H1 (cell line): ENCODE measurements at places on chromosomes 12 and 14. TPM values are rescaled to one million over a fixed set of nuclear protein-coding genes. Genes with fewer than 3 reads are reported as not detected.

DNA sequence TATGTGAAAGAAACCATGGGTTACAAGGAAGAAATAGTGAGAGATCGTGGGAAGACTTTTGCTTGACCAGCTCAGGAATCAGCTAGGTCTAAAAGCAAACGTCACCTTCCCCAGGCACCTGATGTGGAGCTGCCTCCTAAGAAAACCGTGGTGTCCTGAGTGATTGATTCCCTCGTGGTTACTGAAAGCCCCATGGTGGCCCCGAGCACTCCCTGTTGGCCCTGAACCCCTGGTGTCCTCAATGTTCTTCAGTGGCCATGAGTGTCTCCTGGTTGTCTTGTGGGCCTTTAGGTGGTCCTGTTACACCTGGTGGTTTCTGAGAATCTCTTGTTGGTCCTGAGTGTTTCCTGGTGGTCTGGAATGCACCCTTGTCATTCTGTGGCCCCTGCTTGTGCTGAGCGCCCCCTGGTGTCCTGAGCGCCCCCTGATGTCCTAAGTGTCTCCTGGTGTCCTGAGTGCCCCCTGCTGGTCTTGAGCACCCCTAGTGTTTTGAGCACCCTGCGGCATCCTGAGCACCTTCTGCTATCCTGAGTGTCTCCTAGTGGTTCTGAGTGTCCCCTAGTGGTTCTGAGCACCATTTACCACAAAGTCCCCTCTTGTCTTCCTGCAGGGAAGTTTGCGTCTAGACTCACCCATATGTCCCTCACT lies 518.7 kb downstream of the TMEM121 start:
- peak; percentile 40 for DNase-seq

- no peak for DNase-seq
Observed at GRCh38 chr12:21308785-21309184, 25.9 kb downstream of the SLCO1A2 start.

DNA sequence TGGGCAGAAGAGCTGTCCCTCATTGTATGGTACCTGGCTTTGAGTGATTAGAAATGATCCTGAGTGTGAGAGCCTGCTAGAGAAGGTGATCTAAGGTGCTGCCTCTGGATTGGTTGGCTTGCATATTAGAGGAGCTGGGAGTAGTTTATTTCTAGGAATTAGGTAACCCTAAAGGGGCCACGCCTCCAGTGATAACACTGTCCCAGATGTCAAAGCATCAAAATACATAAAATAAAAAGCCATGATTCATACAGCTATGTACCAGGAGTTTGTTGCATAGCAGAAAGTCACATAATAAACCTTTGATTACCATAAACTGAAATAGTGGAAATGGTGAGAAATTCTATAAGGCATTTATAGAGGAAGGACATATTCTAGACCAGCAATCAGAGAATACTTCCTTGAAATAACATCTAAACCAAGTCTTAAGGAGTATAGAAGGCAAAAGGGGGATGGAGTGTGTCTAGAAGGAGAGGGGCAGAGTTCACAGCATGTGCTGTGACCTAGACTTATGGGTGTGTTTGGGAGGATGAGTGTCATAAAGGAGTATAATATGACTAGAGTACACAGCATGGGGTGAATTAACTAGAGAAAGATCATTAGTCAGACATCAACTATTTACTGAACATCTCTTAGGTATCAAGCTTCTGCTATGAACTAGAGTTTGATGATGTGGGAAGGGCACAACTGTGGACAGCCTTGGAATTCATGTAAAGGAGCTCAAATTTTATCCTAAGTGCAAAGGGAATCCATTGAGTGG lies 686.4 kb downstream of the GALC start:
- no peak for DNase-seq

BMAL2 gene
- 20.6 and 22.8 TPM in 2 replicates for total RNA-seq

DNA sequence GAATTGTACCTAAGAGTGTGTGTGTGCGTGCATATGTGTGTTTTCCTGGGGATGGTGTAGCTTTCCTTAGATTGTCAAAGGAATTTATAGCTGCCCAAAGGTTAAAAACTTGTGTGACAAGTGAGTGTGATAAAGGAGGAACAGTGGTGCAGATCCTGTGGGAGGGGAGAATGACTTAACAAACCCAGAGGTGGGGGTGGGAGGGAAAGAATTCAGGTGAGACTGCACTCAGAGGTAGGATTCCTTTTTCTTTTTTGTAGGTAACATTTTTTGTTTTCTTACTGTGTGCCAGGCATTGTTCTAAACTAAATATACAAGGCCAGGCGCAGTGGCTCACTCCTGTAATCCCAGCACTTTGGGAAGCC lies 45.3 kb upstream of the SINHCAF start:
- no peak for DNase-seq

NOVA1 gene
- total RNA-seq: 12.7 and 13.5 TPM in 2 replicates

- no peak for DNase-seq
Observed at GRCh38 chr12:88802096-88802706, 221.9 kb upstream of the KITLG start.

PAH gene
- 8.9 and 9.0 TPM in 2 replicates for total RNA-seq

- peak; percentile 89 for DNase-seq
Observed at GRCh38 chr12:113103756-113104450, 31.7 kb downstream of the RASAL1 start.

C14orf180 gene
- not detected in 2 replicates for total RNA-seq

OR11G2 gene
- not detected in 2 replicates for total RNA-seq

EXOC3L4 gene
- total RNA-seq: 0.45 TPM in 1 of 2 replicates, not detected in the other
